ENCODE measurements at places on chromosomes 11 and 22.
A peak's percentile ranks its signal among the peaks of the same experiment; 100 is the strongest.

GRCh38 chr11:62881579-62882430 is 1.1 kb downstream of the SLC3A2 start:
- peak; percentile 88 for DNase-seq

- DNase-seq: no peak
Measured at GRCh38 chr11:119089319-119089718, 4.6 kb downstream of the HMBS start.

DNA sequence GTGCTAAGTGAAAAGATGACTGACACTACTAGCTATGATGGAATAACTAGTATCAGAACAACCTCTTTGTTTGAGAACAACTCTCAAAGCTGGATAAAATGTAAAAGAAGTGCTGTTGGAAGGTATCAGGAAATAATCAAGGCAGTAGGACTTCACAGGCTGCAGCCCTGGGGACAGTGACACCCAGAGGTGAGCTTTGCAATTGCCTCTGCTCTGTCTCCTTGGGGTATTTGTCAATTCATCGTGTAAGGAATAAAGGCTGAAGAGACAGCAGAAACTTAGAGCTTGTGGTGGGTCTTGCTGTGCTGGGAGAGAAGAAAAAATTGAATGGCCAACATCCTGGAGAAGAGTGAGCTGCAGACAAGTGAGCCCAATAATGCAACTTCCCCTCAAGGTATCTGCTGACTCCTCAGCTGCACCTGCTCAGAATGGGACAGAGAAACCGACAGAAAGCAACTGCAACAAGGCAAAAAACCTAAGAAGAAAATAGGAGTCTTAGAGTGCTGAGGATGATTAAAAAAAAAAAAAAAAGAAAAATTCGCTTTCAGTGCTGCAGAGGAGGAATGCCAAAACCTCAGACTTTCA is 141.1 kb downstream of the RCN1 start:
- DNase-seq: no peak

DNA sequence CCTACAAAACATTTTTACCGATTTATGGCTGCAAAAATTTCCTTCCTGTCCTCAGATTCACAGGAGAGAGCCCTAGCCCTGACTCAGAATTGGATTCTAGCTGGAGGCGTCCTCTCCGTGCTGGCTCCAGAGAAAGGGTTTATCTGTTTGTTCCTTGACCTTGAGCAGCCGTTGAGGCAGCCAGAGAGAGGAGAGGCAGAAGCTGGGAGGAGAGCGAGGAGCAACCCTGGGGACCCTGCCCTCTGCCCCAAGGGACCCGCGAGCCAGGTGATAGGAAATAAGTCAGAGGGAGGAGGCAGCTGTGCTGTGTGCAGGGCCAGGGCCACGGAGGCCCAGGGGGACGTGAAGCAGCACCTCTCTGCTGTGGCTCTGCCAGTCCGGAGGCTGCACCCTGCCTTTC is 75.6 kb downstream of the IGLL1 start:
- DNase-seq: no peak

GRCh38 chr11:1959786-1960185 is 12.7 kb downstream of the MRPL23 start:
- no peak for DNase-seq

GRCh38 chr22:20953668-20954500 is 13.2 kb upstream of the AIFM3 start:
- DNase-seq: no peak

- DNase-seq: no peak
Measured at GRCh38 chr11:3123761-3124733, 41.1 kb downstream of the OSBPL5 start.

DNA sequence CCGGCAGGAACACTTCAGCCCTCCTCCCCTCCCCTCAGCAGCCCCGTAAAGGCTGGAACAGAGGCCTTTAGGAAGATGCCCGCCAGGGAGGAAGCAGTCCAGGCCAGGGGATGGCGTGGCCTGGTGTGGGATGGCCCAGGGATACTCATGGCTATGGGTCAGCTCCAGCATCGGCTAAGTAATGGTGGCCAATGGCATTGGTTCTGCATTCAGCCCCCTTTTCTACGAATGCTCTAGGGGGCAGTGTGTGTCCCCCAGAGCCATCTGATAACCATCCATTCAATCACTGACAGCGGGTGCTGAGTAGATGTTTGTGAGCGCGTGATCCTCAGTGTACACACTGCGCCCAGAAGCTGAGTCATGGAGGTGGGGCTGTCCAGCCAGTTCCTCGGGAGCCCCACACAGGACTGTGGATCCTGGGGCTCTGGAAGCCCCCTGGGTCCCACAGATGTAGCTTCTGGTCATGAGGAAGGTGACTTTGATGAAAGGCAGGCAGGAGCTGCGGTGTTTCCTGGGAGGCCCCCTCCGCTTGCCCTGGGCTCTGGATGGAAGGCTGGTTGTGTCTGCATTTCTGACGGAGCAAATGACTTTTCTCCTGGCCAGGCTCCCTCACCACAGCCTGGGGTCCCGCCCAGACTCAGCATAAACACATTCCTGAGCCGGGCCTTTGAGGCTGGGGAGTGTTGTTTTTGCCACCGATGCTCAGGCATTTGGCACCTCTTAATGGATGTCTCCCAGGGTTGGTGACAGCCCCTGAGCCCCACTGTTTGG is 46.5 kb downstream of the FBLN1 start:
- DNase-seq: no peak

- DNase-seq: no peak
Measured at GRCh38 chr11:86463955-86464354, 89.3 kb downstream of the CCDC81 start.

- no peak for DNase-seq
Measured at GRCh38 chr22:48631288-48631863, 1196.3 kb downstream of the BRD1 start.

DNA sequence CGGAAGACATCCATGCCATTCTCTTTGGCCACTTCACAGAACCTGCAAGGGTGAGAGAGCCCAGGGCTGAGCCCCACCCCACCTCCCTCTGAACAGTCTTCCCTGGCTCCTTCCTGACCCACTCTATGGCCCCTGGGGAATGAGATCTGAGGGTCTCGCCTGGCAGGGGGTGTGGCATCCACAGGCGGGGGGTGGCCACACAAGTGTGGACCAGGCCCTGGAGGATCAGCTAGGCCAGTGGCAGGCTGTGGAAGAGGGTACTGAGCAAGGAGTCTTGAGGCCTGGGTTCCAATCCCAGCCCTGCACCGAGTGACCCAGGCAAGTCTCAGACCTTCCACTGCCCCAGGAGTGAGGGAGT is 5.6 kb upstream of the LRFN4 start:
- DNase-seq: no peak

- DNase-seq: no peak
Measured at GRCh38 chr11:15605094-15605493, 490.4 kb downstream of the INSC start.

DNA sequence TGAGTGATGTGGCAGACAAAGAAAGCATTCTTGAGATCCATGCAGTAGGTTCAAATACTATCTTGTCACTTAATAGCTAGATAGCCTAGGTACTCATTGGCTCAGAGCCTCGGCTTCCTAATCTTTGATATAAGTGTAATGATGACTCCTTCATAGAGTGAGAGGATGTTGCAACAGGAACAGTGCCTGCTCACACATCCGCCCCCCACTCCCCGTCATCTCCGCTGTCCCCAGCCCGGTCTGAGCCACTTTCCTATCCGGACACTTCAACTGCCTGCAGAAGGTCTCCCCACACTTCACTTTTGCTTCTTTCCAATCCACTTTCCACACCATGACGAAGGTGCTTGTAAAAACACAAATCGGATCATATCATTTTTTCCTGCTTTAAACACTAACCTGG is 128.8 kb downstream of the NTM start:
- no peak for DNase-seq

GRCh38 chr11:22194306-22194705 is 1.4 kb downstream of the ANO5 start:
- DNase-seq: no peak

DNA sequence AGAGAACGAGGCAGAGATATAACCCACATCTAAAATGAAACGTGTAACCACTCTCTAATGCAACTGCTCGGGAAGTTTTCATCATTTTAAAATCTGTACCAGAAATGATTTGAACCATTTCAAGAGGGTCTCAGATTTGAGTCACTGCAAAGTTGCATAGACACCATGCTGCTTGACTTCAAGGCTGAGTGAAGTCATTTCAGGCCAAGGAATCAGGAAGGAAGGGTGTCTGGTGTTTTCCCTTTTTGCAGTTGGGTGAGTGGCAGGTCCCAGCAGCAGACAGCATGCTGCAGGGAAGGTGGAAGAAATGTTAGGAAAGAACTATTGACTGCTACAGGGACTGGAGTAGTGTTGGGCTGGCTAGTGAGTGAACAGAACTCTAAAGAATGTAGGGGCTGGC is 16.5 kb downstream of the TANGO2 start:
- DNase-seq: no peak

DNA sequence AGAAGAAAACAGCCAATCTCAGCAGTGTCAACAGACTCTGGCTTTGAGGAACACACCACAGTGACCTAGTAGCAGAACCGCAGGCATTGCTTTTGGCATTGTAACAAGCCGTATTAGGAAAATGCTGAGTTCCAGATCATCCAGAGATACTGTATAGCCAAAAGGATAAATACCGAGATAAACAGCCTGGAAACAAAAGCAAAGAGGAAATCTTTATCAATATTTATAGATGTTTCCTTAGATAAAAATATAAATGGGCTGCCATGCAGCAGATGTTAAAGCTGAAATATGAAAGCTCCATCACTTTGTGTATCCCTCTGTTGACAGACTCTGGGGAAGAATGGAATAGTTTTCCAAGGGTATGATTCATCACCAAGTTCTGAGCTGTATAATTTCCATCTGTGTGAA is 98.9 kb upstream of the TP53AIP1 start:
- no peak for DNase-seq

- DNase-seq: no peak
Measured at GRCh38 chr11:92259861-92260260, 35.2 kb downstream of the FAT3 start.

- no peak for DNase-seq
Measured at GRCh38 chr11:16632295-16633200, 105.9 kb upstream of the C11orf58 start.

- DNase-seq: no peak
Measured at GRCh38 chr11:116707161-116707629, 65.6 kb downstream of the BUD13 start.

GRCh38 chr22:47940211-47940610 is 1177.8 kb downstream of the TBC1D22A start:
- DNase-seq: no peak

DNA sequence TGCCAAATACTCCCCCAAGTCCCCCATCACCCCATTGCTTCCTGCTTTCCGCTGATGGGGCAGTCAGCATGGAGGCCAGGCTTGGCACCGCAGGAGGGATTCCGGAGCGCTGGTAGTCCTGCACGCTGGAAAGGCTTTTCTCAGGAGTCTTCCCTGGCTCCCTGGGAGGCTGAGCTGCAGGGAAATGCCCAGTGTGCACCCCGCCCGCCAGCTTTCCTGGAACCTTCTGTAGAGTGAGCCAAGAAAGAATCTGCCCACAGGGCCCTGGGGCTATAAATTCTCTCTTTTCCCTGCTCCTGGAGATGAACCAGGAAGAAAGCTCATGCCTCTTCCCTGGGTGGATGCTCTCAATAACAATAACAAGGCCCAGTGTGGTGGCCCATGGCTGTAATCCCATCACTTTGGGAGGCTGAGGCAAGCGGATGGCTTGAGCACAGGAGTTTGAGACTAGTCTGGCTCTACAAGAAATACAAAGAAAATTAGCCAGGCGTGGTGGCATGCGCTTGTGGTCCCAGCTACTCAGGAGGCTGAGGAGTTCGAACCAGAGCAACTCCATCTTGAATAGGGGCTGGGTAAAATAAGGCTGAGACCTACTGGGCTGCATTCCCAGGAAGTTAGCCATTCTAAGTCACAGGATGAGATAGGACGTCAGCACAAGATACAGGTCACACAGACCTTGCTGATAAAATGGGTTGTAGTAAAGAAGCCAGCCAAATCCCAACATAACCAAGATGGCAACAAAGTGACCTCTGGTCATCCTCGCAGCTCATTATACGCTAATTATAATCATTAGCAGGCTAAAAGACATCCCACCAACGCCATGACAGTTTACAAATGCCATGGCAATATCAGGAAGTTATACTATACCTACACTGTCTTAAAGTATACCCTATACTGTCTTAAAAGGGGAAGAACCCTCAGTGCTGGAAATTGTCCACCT is 46.4 kb upstream of the FTH1 start:
- no peak for DNase-seq

DNA sequence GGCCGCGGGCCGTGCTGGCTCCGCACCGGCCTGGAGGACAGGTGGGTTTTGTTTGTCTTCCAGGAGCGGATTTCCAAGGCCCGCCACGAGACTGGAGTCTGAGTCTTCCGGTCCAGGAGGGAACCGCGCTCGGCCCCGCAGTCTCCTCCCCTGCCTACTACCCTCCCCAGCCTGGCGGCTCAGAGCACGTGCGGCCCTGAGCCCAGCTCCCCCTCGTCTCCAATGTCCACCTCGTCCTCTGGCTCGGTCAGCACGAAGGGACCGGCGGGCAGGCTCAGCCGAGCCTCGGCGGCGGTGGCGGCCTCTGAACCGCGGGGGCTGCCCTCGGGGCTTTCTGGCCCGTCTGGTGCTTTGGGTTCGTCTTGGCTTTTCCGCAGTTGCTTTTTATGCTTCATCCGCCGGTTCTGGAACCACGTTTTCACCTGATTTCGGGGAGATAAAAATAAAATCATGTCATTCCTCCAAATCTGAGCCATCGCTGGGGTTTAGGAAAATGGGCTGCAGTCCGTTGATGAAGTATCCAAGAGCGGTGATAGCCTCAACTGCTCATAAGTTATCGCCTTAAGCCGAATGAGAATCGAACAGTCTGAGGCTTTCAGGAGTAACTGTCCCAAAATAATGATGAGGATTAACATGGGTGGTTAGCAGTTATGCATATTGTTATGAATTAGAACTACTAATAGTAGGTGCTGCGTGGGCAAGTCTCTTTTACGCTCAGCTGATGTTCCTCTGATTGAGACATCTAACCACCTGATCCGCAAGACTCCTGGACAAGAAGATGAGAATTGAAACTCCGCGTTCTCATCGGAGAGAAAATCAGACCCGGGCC is 4.0 kb downstream of the BSX start:
- DNase-seq: no peak

GRCh38 chr11:36186340-36187175 is 102.7 kb downstream of the COMMD9 start:
- no peak for DNase-seq

DNA sequence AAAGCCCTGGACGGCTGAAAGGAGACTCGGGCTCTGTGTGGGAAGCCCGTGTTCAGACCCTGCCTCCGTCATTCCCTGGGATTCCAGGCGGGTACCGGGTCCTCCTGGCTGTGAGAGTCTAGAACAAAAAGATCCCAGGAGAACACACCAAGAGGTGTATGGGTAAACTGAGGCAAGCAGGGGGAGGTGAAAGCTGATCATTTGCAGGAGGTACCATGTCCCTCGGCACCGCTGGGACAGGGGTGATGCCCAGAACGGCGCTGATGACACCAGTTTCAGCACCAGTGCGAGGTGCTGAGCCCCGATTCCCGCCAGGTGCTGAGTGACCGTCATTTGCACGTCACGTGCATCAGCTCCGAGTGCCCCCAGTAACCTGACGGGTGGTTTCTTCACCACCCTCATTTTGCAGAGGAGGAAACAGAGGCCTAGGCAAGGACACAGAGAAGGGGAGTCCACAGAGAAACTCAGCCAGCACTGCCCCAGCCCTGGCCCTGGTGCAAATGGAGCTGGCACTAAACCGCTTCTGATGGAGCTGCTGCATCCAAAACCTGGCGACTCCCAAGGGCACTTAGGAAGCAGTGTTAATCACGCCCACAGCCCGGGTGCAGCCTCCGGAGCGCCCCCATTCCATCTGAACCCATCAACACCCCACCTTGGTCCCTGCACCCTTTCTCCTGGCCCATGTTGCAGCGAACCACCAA is 16.8 kb downstream of the MACROD1 start:
- no peak for DNase-seq
